ENCODE measurements at places on chromosomes 16 and 17. TPM values are rescaled to one million over a fixed set of nuclear protein-coding genes. Genes with fewer than 3 reads are reported as not detected.

The NOG gene
- total RNA-seq = 3.4 TPM

The TBC1D3K gene
- total RNA-seq = not detected

The ABCA8 gene
- 33.5 TPM for total RNA-seq

The HBA1 gene
- 5,051 TPM for total RNA-seq

The GP1BA gene
- total RNA-seq = 0.88 TPM

The PRR35 gene
- total RNA-seq = 9.4 TPM

The TSNAXIP1 gene
- 5.4 TPM for total RNA-seq

The ADAD2 gene
- total RNA-seq = 0.18 TPM

The SLC52A1 gene
- total RNA-seq = 0.58 TPM

Data from metanephros (tissue), 2 donors.